Glutamatergic neuron (in vitro differentiated cells): ENCODE measurements at places on chromosomes 11 and 22. TPM values are rescaled to one million over a fixed set of nuclear protein-coding genes. Genes with fewer than 3 reads are reported as not detected.

The E2F8 gene
- total RNA-seq = 0.34 TPM

The OLFML1 gene
- not detected for total RNA-seq

The MS4A8 gene
- not detected for total RNA-seq

The ACRV1 gene
- total RNA-seq = not detected

The CHADL gene
- 0.27 TPM for total RNA-seq

GRCh38 chr11:122556605-122557004 lies 98.9 kb upstream of the UBASH3B start:
- DNase-seq = peak; percentile 67

- DNase-seq = no peak
Observed at GRCh38 chr22:21047035-21047661, 1.4 kb downstream of the LRRC74B start.

DNA sequence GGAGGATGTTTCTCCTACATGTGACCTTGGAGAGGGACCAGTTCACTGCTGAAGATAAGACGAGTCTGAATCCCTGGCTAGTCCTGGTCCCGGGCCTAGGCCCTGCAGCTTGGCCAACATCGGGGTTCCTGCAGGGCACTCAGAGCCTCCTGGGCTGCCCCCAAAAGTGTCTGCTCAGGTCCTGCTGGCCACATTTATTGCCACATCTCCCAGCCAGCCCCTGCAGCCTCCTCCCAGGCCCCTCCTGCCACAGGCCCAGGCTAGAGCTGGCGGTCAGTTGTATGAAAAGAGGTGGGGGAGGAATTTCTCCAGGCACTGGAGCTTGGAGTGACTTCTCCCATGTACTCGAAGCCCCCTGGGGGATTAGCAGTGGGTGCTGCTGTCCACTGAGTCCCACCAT lies 56.5 kb upstream of the PPARA start:
- DNase-seq = no peak

- no peak for DNase-seq
Observed at GRCh38 chr11:21460082-21460481, 732.8 kb upstream of the ANO5 start.

GRCh38 chr11:57484141-57484710 lies 23.9 kb downstream of the RTN4RL2 start:
- DNase-seq = no peak

DNA sequence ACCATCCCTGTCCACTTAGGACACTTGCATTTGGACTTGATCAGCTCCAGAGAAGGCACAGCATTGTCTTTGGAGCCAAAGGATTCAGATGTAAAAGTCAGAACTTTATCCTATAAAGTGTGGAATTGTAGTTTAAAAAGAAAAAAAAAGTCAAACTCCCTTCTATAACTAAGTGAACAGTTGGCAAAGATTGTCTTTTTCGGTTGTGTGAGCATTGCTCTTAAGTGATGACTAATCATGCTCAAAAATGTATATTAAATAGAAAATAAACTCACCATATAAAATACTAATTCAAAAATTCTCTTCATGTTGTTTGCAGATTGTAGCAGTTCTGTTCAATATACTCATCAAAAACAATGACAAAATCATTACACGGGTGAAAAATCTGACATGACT lies 93.8 kb downstream of the ETS1 start:
- DNase-seq = no peak

DNA sequence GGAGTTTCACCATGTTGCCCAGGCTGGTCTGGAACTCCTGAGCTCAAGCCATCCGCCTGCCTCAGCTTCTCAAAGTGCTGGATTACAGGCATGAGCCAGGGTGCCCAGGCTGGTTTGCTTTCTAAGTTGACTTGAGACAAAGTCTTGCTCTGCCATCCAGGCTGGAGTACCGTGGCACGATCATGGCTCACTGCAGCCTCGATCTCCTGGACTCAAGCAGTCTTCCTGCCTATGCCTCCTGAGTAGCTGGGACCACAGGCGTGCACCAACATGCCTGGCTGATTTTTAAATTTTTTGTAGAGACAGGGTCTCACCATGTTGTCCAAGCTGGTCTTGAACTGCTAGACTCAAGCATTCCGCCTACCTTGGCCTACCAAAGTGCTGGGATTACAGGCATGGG lies 31.0 kb downstream of the SNU13 start:
- DNase-seq = no peak

DNA sequence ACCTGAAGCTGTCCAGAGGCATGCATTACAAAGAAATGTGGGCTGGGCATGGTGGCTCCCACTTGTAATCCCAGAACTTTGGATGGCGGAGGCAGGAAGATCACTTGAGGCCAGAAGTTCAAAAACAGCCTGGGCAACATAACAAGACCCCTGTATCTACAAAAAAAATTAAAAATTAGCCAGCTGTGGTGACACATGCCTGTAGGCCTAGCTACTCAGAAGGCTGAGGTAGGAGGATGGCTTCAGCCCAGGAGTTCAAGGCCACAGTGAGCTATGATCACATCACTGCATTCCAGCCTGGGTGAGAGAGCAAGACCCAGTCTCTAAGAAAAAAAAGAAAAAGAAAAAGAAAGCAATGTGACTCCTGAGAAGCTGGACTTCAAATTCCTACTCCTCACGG lies 138.5 kb upstream of the HSD17B12 start:
- DNase-seq = no peak

- no peak for DNase-seq
Observed at GRCh38 chr11:76257074-76257719, 50.9 kb upstream of the WNT11 start.

DNA sequence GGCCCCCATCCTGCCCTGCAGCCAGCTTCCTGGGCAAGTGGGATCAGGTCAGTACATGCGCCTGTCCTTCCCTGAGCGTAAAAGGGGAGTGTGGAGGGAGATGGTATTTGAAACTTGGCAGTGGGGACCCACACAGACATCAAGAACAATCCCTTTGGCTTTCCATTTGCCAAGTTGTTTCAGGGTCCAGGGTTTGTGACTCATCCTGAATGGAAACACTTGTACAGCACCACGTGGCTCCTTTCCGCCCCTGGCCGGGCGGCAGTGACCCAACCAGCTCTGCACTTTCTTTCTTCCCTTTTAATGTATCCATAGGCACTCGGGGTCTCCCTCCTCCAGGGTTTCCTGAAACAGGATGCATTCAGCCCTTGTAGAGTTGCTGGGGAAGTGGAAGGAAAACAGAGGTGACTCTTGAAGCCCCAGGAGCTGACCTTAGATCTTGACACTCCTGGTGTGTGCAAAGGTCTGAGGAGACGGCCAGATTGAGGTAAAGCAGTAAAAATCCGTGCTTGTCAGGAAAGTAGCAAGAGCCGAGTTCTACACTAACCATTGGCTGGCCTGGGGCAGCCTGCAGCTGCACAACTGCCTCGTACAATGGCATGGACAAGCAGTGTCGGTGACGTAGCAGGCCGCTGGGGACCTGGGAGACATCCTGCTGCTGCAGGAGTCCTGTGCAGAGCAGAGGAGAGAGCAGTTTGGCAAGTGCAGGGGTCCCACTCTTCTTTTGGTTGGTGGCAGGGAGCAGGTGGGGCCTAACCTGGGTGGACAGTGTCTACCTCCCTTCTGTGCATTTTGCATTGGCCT lies 189.8 kb downstream of the SNX19 start:
- no peak for DNase-seq

DNA sequence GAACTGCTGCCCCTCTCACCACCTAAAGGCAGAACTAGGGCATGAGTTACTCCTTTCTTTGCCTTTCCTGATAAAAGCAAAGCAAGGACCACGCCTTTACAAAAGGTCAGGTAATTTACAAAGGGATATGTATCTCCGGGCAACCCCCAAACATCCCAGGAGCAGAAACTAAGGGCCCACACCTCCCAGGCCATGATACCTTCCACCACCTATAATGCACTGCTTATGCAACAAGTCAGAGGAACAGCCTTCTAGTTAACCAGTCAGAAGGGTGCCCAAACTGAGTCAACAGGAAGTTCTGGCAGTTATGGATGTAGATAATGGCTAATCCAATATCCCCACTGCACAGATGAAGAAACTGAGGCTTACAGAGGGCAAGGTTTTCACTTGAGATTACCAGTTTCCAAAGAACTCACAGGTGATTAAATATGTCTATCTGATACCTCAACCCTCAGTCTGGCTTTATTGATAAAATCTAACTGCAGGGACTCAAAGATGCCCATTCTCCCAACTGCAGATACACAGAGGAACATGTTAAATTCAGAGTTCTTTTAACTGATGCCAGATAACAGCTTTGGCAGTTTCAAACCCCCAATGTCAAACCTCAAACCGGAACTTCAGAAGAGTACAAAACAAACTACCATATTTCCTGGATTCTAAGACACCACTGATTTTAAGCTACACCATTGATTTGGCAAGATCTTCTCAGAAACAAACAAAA lies 16.8 kb upstream of the CASTOR1 start:
- no peak for DNase-seq

GRCh38 chr11:64334764-64335735 lies 5.0 kb upstream of the CCDC88B start:
- peak; percentile 87 for DNase-seq

DNA sequence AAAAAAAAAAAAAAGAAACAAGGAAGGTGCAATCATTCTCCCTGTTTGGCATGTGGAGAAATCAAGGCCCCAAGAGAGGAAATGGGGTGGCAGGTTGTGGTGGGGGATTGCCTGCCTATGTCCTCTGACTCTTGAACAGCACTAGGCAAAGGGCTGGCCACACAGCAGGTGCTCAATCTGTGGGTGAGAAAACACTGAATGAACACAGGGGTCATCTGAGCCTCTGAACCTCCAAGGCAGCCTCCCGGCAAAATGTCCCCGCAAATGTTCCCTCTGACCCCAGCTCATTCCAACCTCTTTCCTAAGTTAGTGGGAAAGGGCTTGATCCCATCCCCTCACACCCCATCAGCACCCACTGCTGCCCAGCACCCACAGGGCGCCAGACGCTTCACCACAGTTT lies 4.6 kb downstream of the PLA2G6 start:
- no peak for DNase-seq

- DNase-seq = no peak
Observed at GRCh38 chr11:97865424-97866012, 1155.2 kb upstream of the CNTN5 start.

DNA sequence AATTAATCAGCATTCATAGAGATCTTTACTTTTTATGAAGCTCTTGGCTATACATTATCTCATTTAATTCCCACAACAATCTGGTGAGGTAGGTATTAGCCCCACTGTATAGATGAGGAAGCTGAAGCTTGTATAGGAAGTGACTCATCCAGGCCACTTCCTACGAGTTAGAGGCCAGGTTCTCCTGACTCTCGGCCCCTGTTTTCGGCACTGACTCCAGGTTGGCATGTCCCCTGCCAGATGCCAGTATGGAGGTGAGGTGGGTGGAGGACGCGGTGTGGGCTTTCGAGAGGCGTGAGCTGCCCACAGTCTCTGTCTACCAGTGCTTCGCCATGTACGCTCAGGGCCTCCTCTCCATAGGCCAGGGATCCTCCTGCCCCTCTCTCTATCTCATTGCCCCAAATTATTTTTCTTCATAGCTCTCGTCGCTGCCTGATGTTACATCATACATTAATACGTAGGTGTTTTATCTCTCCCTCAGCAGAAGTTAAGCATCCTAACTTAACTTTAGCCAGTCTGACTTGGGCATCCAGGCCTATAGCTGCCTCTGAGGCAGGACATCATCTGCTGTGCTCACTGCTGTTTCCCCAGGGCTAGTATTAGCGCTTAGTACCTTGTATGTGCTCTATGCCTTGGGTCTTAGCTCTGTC lies 9.0 kb downstream of the DGAT2 start:
- no peak for DNase-seq

DNA sequence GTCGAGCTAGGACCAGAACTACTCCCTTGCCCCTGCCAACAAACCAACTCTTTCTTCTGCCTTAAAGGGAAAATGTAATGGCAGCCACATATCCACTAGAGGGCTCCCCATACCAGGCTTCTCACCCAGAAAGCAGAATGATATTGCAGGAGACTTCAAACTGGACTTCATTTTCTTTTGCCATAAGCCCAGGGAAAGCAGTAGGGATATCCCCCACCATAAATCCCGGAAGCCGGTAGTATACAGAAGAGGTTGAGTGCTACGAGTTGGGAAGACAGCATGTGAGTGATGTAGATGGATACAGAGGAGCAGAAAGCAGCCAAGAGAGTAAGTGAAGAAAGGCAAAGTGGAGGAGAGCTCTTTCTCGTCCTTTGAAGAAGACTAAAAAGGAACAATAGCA lies 12.1 kb downstream of the PLAAT5 start:
- no peak for DNase-seq
